Mononuclear cell (primary cell): ENCODE measurements at places on chromosomes 11 and 22. TPM values are rescaled to one million over a fixed set of nuclear protein-coding genes. Genes with fewer than 3 reads are reported as not detected.

CYTH4 gene
- total RNA-seq = 124 TPM

C22orf23 gene
- not detected for total RNA-seq

APOL3 gene
- 84.2 TPM for total RNA-seq

CASP5 gene
- 0.84 TPM for total RNA-seq

MS4A4A gene
- 3.0 TPM for total RNA-seq

SCN4B gene
- total RNA-seq = 0.10 TPM

NLRP14 gene
- total RNA-seq = under 0.01 TPM

SYT12 gene
- 0.10 TPM for total RNA-seq

KIAA1671 gene
- total RNA-seq = 0.31 TPM

OOSP1 gene
- total RNA-seq = not detected

E2F8 gene
- total RNA-seq = 0.10 TPM

CAPN1 gene
- total RNA-seq = 76.2 TPM

GPR83 gene
- total RNA-seq = 0.10 TPM

GLB1L3 gene
- 0.52 TPM for total RNA-seq

UBQLNL gene
- 0.52 TPM for total RNA-seq

MS4A6E gene
- not detected for total RNA-seq

NRXN2 gene
- 0.73 TPM for total RNA-seq

VPS51 gene
- total RNA-seq = 397 TPM

SCT gene
- total RNA-seq = not detected

NUDT8 gene
- 2.3 TPM for total RNA-seq

GRAMD1B gene
- total RNA-seq = 7.1 TPM

TTC36 gene
- not detected for total RNA-seq

APOL5 gene
- not detected for total RNA-seq

NARS2 gene
- total RNA-seq = 7.8 TPM

TSSK2 gene
- 0.21 TPM for total RNA-seq

C11orf87 gene
- not detected for total RNA-seq

OR10A2 gene
- not detected for total RNA-seq

C11orf91 gene
- not detected for total RNA-seq

AIFM3 gene
- total RNA-seq = 5.2 TPM

GAB4 gene
- total RNA-seq = 0.21 TPM

MS4A3 gene
- total RNA-seq = 0.31 TPM

IGF2 gene
- total RNA-seq = not detected

RAB36 gene
- total RNA-seq = not detected

TMEM109 gene
- 24.0 TPM for total RNA-seq

CTSW gene
- 130 TPM for total RNA-seq

OR51E2 gene
- total RNA-seq = 0.10 TPM

OLFML1 gene
- total RNA-seq = not detected

BET1L gene
- total RNA-seq = 20.6 TPM

MMP11 gene
- total RNA-seq = 0.94 TPM

CRYBB2 gene
- not detected for total RNA-seq

MS4A8 gene
- total RNA-seq = not detected

C11orf86 gene
- total RNA-seq = not detected

TMEM45B gene
- total RNA-seq = 3.5 TPM

MIOX gene
- total RNA-seq = not detected

TAGLN gene
- total RNA-seq = 8.6 TPM

PGGHG gene
- total RNA-seq = 85.2 TPM

INPP5J gene
- not detected for total RNA-seq

OR52N4 gene
- total RNA-seq = 1.0 TPM
